Calu3 (cell line): ENCODE measurements at places on chromosomes 1 and 21. TPM values are rescaled to one million over a fixed set of nuclear protein-coding genes. Genes with fewer than 3 reads are reported as not detected.

ERG gene
- total RNA-seq: not detected in 2 replicates

GRCh38 chr1:111097356-111098099 lies 42.4 kb downstream of the DRAM2 start:
- no peak for DNase-seq

GRCh38 chr1:46041974-46042373 lies 90.5 kb downstream of the PIK3R3 start:
- no peak for DNase-seq

- DNase-seq: no peak
These were observed 606.3 kb downstream of the NUF2 start for GRCh38 chr1:163928069-163928468.

DNA sequence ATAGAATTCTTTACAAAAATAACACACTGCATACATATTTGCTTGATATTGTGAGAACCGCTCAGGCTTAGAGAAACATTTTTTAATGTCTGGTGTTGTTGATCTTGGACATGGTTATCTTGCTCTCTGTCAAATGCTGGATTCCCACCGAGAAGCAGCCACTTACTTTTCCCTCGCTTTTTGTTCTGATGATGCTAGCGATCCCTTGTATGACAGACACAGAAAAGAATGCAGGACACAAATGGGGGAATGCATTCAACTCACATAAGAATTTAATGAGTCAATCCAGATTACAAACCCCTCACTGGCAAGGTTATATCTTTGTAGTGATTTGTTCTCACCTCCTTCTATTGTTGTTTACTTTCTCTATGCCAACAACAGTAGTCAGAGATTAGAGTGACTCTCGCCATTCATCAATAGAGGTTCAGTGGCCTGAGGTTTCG lies 76.8 kb upstream of the AKT3 start:
- DNase-seq: peak; percentile 36

DNA sequence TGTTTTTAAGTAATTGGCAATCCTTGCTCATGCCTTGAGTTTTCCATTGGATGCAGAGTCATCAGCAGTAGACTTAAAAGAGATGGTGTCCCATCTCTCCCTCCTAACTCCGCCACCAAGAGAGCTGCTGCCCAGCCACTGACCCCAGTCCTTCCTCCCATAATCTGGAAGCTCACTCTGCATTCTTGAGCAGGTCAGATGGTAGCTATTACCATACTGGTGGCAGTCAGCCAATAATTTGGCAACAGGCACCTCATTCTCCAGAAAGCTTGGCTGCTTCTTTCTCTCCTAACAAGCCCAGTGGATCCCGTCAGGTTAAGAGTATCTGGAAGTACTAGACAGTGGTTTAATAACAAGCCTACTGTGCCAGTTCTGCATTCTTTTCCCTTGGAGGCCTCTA lies 272.1 kb downstream of the ZNF648 start:
- no peak for DNase-seq

GRCh38 chr1:89001510-89001909 lies 9.1 kb upstream of the KYAT3 start:
- no peak for DNase-seq
